ENCODE measurements at places on chromosomes 3 and 15.

GRCh38 chr3:17227472-17227871 is 342.7 kb downstream of the PLCL2 start:
- no peak for DNase-seq

DNA sequence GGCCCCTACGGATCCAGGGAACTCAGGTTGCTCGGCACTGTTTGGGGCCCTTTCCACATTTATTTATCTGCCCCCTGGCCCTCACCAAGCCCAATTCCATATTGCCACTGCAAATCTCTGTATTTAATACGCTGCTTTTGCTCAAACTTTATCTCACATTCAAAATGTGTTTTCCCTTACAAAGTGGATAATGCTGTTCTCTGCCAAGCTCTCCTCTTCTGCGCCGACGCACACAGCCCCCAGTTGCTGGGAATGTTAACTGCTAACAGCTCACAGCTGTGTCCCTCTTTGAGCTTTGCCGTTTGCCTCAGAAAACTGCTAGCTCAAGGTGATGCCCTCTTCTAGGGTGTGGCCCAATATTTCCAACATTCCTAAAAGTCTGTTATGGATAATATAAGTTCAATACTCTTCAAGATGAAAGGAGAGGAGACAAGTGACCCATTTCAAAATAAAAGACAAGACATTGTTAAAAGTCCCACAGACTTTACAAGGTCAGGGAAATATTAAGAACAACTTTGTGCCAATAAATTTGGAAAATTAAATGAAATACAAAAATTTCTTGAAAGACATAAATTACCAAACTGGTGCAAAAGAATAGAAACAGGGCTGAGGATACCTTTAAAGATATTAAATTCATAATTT is 12.6 kb upstream of the FBN1 start:
- no peak for DNase-seq

DNA sequence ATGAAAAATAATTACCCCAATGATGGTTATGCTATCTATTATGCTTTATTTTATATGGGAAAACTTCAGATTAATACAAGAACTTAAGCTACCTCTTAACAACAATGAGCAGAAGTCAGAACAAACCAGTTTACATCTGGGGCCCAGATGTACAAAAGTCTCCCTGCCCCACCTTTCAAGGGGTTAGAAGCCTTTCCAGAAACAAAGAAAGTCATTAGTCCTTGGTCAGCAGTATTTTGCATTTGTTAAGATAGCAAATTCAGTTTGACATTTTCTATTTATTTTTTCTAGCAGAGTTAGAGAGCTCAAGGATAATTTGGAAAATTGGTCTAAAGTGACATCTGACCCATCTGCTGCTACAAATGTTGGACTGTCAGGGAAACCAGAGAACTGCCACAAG is 478.7 kb upstream of the UBE2E2 start:
- no peak for DNase-seq

- DNase-seq = no peak
Observed at GRCh38 chr3:57076422-57076951, 16.0 kb downstream of the SPATA12 start.

DNA sequence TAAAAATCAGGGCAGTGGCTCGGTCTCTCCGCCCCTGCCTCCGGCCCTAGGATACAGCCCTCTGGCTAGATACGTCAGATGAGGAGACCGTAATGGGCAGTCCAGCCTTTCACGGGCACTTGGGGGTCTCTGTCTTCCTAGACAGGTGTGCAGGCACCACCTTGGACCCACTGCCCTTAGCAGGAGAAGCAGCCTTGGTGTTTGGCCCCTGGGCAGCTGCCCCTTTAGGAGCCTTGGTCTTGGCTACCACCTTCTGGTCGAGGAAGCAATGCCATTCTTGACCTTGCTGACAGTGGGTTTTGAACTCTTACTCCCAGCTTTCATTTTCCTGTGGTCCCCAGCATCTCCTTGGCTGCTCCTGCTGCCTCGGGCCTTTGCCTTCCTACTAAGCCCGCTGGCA is 149.7 kb upstream of the FRMD4B start:
- no peak for DNase-seq

DNA sequence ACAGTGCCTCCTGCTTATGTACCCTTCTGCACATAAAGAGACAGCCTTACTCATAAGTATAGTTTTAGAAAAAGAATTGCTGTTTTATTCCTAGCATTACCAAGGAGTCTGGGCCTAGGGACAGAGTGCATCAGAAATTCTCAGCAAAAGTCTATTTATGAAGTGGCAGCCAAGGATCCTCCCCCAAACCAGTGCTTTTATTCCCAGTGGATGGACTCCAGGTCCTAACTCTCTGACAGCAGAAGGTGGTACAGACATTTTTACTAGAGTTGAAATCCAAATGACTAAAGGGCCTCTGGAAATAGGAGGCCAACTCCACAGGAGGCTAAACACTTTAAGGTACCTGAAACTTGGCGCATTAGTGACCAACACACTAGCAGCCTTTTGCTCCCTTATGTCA is 407.2 kb upstream of the TPRG1 start:
- no peak for DNase-seq

- DNase-seq = no peak
Observed at GRCh38 chr3:18987862-18988447, 160.4 kb upstream of the KCNH8 start.

DNA sequence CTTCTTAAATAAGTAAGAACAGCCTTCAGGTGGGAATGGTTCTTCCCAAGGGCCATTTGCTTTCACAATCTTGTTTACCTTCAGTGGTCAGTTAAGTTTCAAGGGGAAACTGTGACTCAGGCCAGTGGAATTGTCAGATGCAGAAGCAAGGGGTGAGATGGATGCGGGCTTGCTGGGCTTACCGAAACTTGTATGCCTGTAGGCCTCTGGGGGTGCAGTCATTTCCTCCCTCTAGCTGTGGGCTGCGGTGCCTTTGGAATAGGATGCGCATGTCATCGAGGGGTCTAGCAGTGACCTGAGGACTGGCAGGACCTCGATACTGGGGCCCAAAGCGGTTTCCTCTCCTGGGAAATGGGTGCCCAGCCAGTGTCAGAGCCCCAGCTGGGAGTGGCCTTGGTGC is 121.6 kb downstream of the EEFSEC start:
- peak; percentile 42 for DNase-seq

- DNase-seq = no peak
Observed at GRCh38 chr3:14836049-14836468, 17.3 kb downstream of the FGD5 start.

- no peak for DNase-seq
Observed at GRCh38 chr3:22231061-22231460, 480.1 kb upstream of the ZNF385D start.

DNA sequence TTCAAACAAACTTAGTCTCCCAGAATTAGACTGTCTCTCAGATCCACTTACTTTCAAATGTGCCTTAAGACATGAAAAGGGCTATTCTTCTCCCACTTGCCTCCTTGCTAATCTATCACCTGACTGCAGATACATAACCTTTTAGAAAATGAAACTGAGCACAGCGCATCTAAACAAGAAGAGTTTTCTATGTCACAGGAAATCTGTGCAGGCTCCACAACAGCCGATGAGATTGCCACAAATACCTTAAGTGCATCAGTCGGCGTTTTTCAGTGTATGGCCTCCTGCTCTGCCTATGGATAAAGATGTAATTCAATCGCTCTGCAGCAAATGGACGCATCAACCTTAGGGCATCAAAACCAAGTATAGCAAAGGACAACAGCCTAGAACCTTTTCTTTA is 544.2 kb downstream of the FOXP1 start:
- no peak for DNase-seq

DNA sequence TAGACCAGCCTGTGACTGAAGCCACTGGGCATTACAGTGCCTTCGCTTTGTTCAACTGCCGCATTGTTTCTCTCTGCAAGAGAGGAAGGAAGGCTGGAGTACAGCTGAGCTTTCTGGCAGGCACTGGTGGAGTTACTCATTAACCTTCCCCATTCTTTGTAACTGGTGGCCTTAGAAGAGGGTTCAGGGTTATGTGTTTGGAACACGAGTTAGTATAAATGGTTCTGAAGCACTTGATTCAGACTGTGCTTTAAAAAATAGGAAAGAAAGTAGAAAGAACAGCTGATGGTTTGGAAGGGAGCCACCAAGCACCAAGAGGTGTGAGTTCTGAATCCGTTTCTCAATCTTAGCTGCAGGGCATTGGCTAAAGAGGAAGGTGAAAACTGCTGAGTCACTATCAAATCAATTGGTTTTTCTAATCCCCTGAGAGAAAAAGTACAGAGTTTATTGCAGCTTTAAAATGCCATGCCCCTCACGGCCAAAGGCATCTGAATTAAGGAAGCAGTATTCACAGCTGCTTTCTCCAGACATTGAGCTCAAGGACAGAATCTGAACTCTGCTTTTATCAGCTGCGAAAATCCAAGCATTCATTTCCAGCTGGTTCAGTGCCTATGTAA is 3.6 kb downstream of the HGD start:
- DNase-seq = peak; percentile 16

- peak; percentile 54 for DNase-seq
Observed at GRCh38 chr3:127786353-127787070, 35.8 kb downstream of the MGLL start.

GRCh38 chr15:81940467-81941451 is 105.1 kb downstream of the MEX3B start:
- DNase-seq = no peak

DNA sequence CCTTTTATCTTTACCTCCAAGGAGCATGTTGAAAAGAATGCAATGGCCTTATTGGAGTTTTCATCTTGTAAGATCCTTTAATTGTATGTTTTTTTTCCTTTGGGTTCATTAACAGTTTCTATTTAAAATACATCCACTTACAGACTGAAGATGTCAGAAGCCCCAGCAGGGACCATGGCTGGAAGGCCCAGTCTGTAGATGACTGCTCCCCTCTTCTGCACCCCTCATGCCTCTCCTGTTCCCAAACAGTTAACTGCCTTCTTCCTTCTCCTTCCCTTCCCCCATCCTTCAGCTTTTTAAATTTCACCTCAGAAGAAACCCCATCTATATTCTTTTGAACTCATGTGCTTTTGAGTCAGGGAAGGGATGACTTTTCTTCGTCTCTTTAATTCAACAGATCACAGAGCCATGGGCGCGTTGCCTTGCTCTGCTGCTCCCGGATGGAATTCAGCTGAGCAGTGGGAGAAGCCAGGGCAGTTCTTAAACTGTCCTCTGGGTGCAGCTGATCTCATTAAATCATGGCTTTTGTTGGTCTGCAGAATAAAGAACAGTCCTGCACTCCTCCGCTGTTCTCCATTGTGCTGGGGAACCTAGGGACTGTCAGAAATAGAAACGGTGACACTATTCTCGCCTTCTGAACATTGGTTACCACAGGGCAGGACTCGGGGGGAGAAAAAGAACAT is 71.5 kb upstream of the EIF1B start:
- no peak for DNase-seq

- no peak for DNase-seq
Observed at GRCh38 chr3:51295625-51296024, 89.5 kb upstream of the MANF start.

GRCh38 chr15:48989170-48989569 is 25.5 kb upstream of the SHC4 start:
- DNase-seq = no peak

- DNase-seq = no peak
Observed at GRCh38 chr3:71332813-71333212, 250.7 kb downstream of the FOXP1 start.

DNA sequence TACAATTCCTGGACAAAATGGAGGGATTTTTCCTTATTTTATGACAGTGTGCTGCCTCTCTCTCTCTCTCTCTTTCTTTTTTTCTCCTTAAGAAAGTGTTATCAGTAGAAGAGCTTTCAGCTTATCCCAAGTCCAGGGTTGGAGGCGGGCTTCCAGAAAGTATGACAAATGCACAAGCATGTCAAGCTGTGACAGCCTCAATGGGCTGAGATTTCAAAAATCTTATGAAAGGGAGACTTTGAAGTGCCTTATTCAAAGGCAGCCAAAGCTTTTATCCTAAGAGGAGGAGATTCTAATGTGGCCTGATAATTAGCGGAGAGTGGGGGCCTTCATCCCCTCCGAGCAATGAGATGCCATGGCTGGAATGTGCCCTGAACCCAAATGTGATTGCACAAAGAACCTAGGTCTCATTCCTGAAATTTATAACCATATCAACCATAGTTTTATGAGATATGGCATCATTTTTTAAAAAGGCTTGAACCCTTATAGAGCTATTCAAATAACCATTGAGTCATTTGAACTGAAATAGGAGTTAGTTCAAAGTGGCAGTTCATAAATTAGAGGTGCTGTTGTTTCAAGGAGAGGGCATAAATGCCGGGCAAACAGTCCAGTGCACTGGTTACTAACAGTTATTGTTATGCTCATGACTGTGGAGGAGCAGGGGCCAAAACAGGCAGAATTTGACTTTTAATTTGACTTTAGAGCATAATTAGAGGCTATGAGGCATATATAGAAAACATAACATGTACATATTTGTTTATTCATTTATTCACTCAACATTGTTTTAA is 261.6 kb upstream of the THRB start:
- DNase-seq = no peak

DNA sequence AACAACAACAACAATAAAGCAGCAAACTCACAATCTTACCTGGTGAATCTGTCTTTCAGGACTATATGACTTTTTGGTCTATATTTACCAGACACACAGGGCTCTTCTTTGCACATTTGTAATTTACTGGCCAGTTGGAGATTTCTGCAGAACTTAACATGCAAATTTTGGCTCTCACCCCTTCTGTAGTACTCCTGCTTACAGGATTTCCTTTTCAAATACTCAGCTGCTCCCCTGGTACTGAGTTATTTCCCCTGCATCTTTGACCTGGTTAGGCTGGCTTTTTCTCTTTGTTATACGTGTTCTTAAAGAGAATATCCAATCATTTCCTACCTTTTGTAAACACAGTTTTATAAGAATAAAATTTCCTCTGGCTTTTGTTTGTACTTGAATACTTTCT is 228.0 kb downstream of the MBNL1 start:
- DNase-seq = no peak

DNA sequence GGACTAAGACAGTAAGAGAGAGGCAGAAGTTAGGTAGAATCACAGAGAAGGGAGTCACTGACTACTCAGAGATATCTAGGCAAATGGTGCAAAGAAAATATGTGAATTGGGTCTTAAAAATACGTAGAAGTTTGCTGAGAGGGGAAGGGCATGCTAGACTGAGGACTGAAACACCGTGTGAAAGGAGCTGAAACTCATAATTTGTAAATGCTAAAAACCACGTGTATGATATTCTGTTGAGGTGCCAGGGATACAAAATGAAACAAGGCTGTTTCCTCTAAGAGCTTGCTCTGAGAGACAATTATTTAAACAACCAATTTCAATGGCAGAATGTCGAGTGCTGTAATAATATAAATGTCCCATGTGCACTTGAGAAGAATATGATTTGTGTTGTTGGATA is 47.2 kb downstream of the NCK1 start:
- no peak for DNase-seq

DNA sequence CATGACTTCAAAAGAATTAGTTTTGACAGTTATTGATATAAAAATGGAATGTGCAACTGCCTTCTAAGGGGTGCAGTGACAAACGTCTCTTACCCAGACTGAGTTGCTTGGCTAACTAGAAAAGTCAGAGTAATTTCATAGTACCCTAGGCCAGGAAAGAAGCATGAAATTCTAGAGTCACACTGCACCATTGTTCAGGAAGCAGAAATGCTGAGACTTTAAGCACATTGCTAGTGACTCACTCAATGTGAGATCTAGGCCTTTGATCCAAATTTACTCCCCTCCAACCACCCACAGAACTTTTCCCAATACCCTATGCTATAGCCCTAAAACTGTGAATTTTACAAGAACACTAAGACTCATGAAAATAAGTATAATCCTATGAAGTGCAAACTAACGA is 110.8 kb downstream of the DUT start:
- no peak for DNase-seq

All from HFF-Myc (cell line).